ENCODE measurements at places on chromosomes 5 and 9. TPM values are rescaled to one million over a fixed set of nuclear protein-coding genes. Genes with fewer than 3 reads are reported as not detected.

The SURF6 gene
- 31.2 TPM for total RNA-seq

The CFAP90 gene
- not detected for total RNA-seq

The GPR151 gene
- total RNA-seq = not detected

The CDKN2B gene
- 4.5 TPM for total RNA-seq

The CNTNAP3B gene
- total RNA-seq = 2.4 TPM
